Gastrocnemius medialis (tissue), 4 donors: ENCODE measurements at places on chromosomes 5 and 9.

GRCh38 chr5:170557314-170557713, 53.5 kb downstream of the KCNIP1 start:
- DNase-seq: no peak

GRCh38 chr5:180832638-180833068, 28.4 kb downstream of the ZFP62 start:
- DNase-seq: no peak

DNA sequence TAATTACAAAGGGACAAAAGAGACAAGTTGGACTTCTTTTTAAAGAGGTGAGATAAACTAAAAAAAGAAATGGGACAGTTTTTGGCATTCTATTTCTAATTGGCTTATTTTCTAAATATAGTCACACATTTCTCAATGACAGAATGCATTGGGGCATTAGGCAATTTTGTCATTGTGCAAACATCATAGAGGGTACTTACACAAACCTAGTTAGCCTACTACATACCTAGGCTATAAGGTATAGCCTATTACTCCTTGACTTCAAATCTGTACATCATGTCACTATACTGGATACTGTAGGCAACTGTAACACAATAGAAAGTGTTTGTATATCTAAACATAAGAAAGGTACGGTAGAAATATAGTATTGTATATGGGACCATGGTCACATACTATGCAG, 56.1 kb downstream of the LSM11 start:
- no peak for DNase-seq

GRCh38 chr5:41403846-41404245, 106.6 kb downstream of the PLCXD3 start:
- DNase-seq: no peak

- no peak for DNase-seq
Observed at GRCh38 chr9:134272302-134273023, 53.8 kb upstream of the RXRA start.

DNA sequence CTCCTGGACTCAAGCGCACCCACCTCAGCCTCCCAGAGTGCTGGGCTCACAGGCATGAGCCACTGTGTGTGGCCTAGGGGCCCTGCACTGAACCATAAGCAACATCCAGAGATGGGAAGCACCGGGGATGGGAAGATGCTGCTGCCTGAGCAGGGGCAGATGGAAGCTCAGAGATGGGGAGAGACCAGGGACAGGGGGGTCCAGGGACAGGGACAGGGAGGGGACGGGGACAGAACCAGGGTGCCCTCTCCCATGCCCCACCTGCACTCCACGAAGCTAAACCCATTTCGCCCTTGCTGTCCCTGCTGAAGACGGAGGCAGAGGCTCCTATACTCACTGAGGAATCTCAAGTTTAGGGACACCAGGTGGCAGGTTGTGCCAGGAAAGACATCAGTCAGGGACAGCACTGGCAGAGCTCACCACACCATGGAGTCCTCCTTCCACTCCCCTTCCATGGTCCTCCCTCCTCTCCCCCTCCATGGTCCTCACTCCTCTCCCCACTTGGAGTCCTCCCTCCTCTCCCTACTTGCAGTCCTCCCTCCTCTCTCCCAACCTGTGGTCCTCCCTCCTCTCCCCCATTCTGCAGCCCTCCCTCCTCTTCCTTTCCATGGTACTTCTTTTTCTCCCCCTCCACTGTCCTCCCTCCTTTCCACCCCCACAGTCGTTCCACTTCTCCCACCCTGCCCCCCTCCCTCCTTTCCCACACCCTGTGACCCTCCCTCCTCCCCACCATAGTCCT, 45.5 kb upstream of the LRRC14B start:
- no peak for DNase-seq
